Vagina (tissue), 2 donors: ENCODE measurements at places on chromosomes 4 and X.

- no peak for DNase-seq
These were observed 324.1 kb downstream of the TLL1 start for GRCh38 chr4:166197166-166197565.

DNA sequence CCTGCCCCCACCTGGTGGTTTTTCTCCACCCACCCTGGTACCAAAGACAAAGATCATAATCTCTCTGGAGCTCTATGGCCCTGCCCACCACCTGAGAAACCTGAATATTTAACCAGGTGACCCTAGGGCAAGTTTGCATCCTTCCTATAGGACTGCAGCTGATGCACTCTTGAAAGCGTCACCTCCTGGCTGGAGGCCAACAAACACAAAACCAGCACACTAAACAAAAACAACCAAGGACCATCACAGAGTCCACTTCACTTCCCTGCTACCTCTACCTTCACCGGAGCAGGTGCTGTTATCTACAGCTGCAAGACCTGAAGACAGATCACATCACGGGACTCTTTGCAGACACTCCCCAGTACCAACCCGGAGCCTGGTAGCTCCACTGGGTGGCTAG is 296.7 kb upstream of the FGF13 start:
- no peak for DNase-seq

- no peak for DNase-seq
These were observed 1.8 kb downstream of the WDR44 start for GRCh38 chrX:118347736-118348135.

DNA sequence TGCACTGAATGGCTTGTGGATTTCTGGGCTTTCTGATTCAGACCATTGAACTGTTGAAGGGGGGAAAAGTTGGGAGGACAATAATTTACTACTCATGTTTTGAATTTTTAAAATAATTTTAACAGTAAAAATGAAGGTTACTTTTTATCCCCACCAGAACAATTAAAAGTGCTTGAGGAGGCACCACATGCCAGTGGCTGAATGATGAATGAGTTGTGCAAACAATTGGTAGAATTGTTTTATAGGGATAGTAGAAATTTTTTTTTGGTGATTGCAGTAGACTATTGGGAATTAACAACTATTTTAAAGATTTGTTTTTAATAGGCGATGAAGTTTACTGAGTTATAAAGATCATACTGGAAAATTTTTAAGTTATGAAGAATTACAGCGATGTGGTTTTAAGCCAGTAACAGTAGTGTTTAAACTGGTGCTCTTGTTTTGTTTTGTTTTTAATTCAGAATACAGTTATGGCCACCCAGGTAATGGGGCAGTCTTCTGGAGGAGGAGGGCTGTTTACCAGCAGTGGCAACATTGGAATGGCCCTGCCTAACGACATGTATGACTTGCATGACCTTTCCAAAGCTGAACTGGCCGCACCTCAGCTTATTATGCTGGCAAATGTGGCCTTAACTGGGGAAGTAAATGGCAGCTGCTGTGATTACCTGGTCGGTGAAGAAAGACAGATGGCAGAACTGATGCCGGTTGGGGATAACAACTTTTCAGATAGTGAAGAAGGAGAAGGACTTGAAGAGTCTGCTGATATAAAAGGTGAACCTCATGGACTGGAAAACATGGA is 2.7 kb downstream of the REST start:
- DNase-seq = no peak

DNA sequence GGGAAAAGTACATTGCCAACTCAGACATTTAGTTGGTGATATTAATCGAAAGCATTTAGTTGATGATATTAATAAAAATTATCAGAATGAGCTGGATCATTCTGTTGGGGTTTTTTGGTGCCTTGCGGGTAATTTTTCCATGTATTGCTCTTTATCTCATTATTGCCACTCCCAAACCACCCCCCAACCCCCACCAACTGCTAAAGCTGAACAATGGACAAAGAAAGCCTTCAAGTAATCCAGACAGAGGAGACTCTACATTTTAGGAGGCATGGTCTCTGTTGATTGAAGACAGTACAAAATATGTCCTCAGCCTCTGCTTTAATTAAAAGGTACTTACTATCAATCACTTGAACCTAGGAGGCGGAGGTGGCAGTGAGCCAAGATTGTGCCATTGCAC is 22.5 kb downstream of the PDK3 start:
- no peak for DNase-seq

- no peak for DNase-seq
These were observed 9.1 kb downstream of the SLC7A3 start for GRCh38 chrX:70921709-70922352.

- DNase-seq = peak; percentile 95
These were observed 5.4 kb downstream of the HTRA3 start for GRCh38 chr4:8274765-8275547.

- DNase-seq = peak; percentile 77
These were observed 161.0 kb upstream of the EOLA2 start for GRCh38 chrX:150099316-150099715.

DNA sequence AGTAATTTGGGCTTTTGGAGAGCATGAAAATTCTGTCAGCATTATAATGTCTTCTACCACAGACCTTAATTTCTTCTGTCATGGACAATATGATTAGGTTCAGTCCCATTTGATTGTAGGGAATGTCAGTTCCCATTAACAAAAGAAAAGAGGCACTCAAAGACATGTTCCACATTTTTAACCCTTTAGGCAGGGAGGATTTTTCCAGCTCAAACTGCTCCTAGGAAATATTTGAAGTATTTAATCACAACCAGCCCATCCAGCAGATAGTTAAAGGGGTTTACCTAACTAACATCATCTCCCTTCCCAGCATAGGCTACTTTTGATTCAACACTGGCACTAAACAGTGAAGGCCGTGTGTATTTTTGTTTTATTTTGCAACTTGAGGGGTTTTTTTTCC is 256.0 kb downstream of the DHX15 start:
- no peak for DNase-seq

DNA sequence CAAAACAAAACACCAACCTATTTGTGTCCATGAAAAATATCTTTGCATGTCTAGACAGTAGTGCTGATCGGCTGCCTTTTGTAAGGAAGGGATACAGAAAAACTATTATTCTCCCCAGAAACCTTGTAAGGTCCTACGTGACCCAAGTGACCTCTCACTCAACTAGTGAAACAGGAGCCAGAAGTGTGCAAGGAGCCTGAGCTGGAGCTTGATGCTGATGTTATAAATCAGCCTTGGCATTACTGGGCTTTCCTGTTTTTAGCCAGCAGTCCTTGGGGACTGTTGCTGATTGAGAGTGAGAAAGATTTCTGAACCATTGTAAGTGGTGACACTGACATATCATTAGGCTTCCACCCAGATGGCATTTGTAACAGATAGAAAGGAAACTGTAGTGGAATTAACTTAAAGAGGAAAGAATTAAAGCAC is 100.8 kb upstream of the LIMCH1 start:
- DNase-seq = no peak

DNA sequence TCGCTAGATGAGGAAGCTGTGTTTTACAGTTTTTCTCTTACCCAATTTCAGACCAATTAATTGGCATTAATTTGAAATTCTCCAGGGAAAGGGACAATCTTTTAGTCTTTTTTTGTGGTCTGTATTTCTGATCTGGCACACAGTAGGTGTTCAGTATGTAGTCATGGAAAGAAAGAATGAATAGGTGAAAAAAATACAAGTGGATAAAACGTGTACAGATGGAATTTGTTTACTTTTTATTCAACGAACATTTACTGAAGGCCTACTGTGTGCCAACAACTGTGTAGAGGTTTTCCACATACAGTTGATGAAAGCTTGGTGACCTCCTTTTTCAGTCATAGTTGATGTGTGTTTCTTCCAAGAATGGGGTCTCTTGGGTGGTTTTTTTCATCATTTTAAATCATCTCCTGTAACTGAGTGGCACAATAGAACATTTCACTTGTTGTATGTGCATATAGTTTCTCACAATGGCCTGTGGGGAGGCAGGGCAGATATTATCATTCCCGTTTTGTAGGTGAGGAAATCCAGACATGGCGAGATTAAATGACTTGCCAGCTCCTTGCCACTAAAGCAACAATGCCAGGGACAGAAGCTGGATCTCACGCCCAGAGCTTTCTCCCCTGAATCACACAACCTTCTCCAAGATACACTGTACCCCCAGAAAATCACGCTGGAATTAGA is 102.4 kb downstream of the CEP135 start:
- DNase-seq = no peak

- DNase-seq = no peak
These were observed 168.1 kb downstream of the VSIG4 start for GRCh38 chrX:65871671-65872311.

- no peak for DNase-seq
These were observed 14.4 kb upstream of the MRFAP1 start for GRCh38 chr4:6626066-6626465.

- no peak for DNase-seq
These were observed 924 bp upstream of the IRAK1 start for GRCh38 chrX:154020536-154021115.
